Activated naive CD8-positive, alpha-beta T cell treated with anti-CD3 and anti-CD28 coated beads, Interleukin-2, amount 10 ng/mL, durations not matched to agents 7 days and 5 days (primary cell): ENCODE measurements at places on chromosomes 7 and 10. TPM values are rescaled to one million over a fixed set of nuclear protein-coding genes. Genes with fewer than 3 reads are reported as not detected.

The PRSS37 gene
- not detected for total RNA-seq

GRCh38 chr10:118046395-118047156, at the start of gene RAB11FIP2:
Gene RAB11FIP2 (minus strand): TSS chr10:118046941. CDS start chr10:118046163, 778 bp downstream.
- peaks cover 21% of the 10 kb centered on the region for H3K4me1 ChIP-seq
- peak within 1 kb of the TSS; percentile 85 for H3K27ac ChIP-seq
- H3K36me3 ChIP-seq = no peaks in the 10 kb centered on the region
- peaks cover 2% of the 10 kb centered on the region for H3K27me3 ChIP-seq
- peak within 1 kb of the TSS; percentile 90 for H3K4me3 ChIP-seq

GRCh38 chr10:6999232-6999925, 411.5 kb downstream of the SFMBT2 start:
- H3K27ac ChIP-seq = no peak overlapping the region
- no peak overlapping the region for H3K4me3 ChIP-seq
- H3K4me1 ChIP-seq = peaks cover 8% of the 10 kb centered on the region
- DNase-seq = no peak
- no peaks in the 10 kb centered on the region for H3K36me3 ChIP-seq

DNA sequence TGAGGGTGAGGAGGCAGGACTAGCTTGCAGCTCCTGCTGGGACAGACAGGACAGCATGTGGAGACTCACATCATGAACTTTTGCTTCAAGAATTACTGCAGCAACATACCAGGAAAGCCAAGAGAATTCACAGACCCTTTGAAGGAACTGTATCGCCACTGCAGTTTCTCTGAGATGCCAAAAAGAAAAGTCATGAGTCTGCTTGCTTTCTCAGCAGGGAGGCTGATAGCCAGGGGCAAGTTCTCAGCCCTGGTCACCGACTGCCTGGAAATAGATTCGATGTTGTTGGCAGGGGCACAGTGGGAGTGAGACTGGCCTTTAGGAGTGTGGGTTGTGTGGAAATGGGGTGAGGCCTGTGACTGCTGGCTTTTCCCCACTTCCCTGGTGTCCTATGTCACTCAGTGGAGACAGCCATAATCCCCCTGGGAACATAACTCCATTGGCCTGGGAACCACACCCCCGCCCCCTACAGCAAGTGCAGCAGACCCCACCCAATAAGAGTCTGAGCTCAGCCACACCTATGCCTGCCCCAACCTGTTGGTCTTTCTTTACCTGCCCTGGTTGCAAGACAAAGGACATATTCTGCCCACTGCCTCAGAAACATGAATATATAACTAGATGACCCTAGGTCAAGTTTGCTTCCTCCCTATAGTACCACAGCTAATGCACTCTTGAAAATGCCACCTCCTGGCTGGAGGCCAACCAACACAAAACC, 1.6 kb upstream of the SAMD9 start:
- H3K27ac ChIP-seq = peak overlapping the region; percentile 67
- peaks cover 26% of the 10 kb centered on the region for H3K4me1 ChIP-seq
- no peaks in the 10 kb centered on the region for H3K27me3 ChIP-seq

GRCh38 chr7:81331061-81332018, 412.5 kb upstream of the SEMA3C start:
- no peak for DNase-seq
- H3K27me3 ChIP-seq = no peaks in the 10 kb centered on the region
- H3K36me3 ChIP-seq = no peaks in the 10 kb centered on the region
- H3K4me1 ChIP-seq = no peaks in the 10 kb centered on the region
- H3K4me3 ChIP-seq = no peak overlapping the region

GRCh38 chr7:117654780-117655179, 175.0 kb downstream of the CFTR start:
- no peak overlapping the region for H3K27ac ChIP-seq
- H3K4me3 ChIP-seq = no peak overlapping the region
- H3K4me1 ChIP-seq = no peaks in the 10 kb centered on the region

GRCh38 chr7:101628522-101628921, 574 bp downstream of the MYL10 start:
- no peaks in the 10 kb centered on the region for H3K36me3 ChIP-seq
- H3K4me3 ChIP-seq = no peak overlapping the region
- H3K4me1 ChIP-seq = no peaks in the 10 kb centered on the region
- peaks cover 18% of the 10 kb centered on the region for H3K27me3 ChIP-seq
- no peak for DNase-seq

DNA sequence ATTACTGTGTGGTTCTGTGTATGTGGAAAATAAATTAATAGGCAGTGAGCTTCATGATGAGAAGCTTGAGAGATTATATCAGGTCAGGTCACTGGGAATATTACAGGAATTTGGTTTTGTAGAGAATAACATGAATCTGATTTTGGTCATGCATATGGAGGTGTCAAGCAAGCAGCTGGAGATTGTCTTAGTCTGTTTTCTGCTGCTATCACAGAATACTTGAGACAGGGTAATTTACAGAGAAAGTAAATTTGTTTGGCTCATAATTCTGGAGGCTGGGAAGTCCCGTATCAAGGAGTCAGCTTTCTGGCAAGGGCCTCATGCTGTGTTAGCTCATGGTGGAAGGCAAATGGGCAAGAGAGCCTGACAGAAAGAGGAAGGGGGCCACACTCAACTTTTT, 120.7 kb upstream of the FAM3C start:
- no peak overlapping the region for H3K27ac ChIP-seq
- peaks cover 3% of the 10 kb centered on the region for H3K36me3 ChIP-seq
- H3K4me1 ChIP-seq = no peaks in the 10 kb centered on the region
- no peak for DNase-seq
- no peak overlapping the region for H3K4me3 ChIP-seq

The GDF2 gene
- not detected for total RNA-seq

GRCh38 chr10:93999401-93999851, 5.7 kb downstream of the PLCE1 start:
- H3K27ac ChIP-seq = no peak overlapping the region
- H3K4me1 ChIP-seq = no peaks in the 10 kb centered on the region
- H3K36me3 ChIP-seq = no peaks in the 10 kb centered on the region
- H3K4me3 ChIP-seq = no peak overlapping the region
- no peak for DNase-seq
- peaks cover 36% of the 10 kb centered on the region for H3K27me3 ChIP-seq

DNA sequence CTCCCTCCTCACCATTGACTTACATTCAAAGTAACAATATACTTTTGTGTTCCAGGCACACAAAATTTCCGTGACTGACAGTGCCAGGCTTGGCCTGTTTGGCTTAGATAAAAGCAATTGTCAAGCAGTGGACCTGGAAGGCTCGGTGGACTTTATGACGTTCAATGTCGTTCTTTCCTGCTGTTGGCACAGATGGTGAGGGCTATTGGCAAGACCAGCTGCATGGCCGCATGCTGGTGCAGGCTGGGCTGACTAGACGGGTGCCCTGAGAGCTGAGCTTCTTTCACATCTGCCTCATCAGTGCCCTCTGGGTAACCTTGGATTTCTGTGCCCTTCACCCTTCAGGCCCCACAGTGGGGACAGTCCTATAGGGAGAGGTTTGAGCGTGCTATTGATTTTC, 45.2 kb downstream of the WIPF3 start:
- H3K4me1 ChIP-seq = no peaks in the 10 kb centered on the region
- H3K27ac ChIP-seq = no peak overlapping the region
- no peak overlapping the region for H3K4me3 ChIP-seq
- peaks cover 30% of the 10 kb centered on the region for H3K27me3 ChIP-seq

DNA sequence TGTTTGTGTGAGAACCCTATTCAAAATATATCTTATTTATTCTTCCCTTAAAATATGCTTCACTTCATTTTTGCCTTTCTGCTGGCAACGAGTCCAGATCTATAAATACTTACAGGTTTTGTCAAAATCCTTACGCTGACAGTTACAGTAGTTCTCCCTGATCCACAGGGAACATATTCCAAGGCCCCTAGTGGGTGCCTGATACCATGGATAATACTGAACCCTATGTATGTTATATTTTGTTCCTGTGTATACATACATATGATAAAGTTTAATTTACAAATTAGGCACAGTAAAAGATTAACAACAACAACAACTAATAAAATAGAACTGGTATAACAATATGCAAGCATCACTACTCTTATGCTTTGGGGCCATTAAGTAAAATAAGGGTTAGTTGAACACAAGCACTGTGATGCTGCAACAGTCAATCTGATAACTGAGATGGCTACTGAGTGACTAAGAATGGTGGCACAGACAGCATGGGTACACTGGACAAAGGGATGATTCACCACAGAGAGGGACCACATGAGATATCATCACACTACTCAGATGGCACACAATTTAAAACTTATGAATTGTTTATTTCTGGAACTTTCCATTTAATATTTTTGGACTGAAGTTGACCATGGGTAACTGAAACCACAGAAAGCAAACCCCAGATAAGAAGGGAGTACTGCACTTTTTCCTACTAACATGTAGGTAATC, 29.4 kb upstream of the PCGF5 start:
- no peak for DNase-seq
- H3K27ac ChIP-seq = no peak overlapping the region
- H3K27me3 ChIP-seq = no peaks in the 10 kb centered on the region
- no peak overlapping the region for H3K4me3 ChIP-seq
- H3K4me1 ChIP-seq = peaks cover 34% of the 10 kb centered on the region

The ABCB1 gene
- 30.8 TPM for total RNA-seq

- H3K36me3 ChIP-seq = peaks cover 2% of the 10 kb centered on the region
- peak overlapping the region; percentile 5 for H3K4me3 ChIP-seq
- no peak overlapping the region for H3K27ac ChIP-seq
- peaks cover 7% of the 10 kb centered on the region for H3K4me1 ChIP-seq
- DNase-seq = no peak
- H3K27me3 ChIP-seq = no peaks in the 10 kb centered on the region
These were observed 55.2 kb upstream of the TNRC18 start for GRCh38 chr7:5478568-5479430.

GRCh38 chr7:157898802-157899505, 562.1 kb downstream of the DNAJB6 start:
- DNase-seq = no peak
- H3K4me3 ChIP-seq = no peak overlapping the region
- H3K4me1 ChIP-seq = no peaks in the 10 kb centered on the region
- H3K36me3 ChIP-seq = no peaks in the 10 kb centered on the region
- no peak overlapping the region for H3K27ac ChIP-seq
- no peaks in the 10 kb centered on the region for H3K27me3 ChIP-seq

GRCh38 chr7:64619705-64620104, 46.2 kb upstream of the ZNF107 start:
- no peak overlapping the region for H3K4me3 ChIP-seq
- H3K27me3 ChIP-seq = no peaks in the 10 kb centered on the region
- H3K36me3 ChIP-seq = no peaks in the 10 kb centered on the region
- no peak overlapping the region for H3K27ac ChIP-seq

GRCh38 chr10:20277820-20278219, 461.6 kb downstream of the PLXDC2 start:
- DNase-seq = no peak
- no peak overlapping the region for H3K27ac ChIP-seq
- H3K4me1 ChIP-seq = no peaks in the 10 kb centered on the region
- no peak overlapping the region for H3K4me3 ChIP-seq
- H3K36me3 ChIP-seq = no peaks in the 10 kb centered on the region
- H3K27me3 ChIP-seq = no peaks in the 10 kb centered on the region

The HSPA14 gene
- 25.1 TPM for total RNA-seq

The ZNF467 gene
- 1.0 TPM for total RNA-seq

- peaks cover 15% of the 10 kb centered on the region for H3K4me1 ChIP-seq
- DNase-seq = peak; percentile 90
- peak within 1 kb of the TSS; percentile 89 for H3K4me3 ChIP-seq
- peak within 1 kb of the TSS; percentile 92 for H3K27ac ChIP-seq
- H3K27me3 ChIP-seq = no peaks in the 10 kb centered on the region
- H3K36me3 ChIP-seq = peaks cover 4% of the 10 kb centered on the region
These were observed at the start of gene ZNF398 for GRCh38 chr7:149147072-149147751. Gene ZNF398 (plus strand): TSS chr7:149147453. CDS start chr7:149147743, 290 bp downstream.

DNA sequence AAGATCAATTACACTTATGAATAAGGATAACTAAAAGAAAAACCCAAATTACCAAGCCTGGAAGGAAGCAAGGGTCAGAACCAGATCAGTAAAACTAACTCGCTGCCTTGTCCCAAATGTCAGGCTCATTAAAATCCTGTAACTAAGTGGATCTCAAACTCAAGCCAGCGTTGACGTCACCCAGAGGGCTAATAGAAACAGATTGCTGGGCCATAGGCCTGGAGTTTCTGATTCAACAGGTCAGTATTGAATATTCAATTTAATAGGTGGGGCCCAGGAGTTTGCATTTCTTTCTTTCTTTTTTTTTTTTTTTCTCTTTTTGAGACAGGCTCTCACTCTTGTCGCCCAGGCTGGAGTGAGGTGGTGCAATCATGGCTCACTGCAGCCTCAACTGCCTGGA, 397.0 kb downstream of the CALN1 start:
- DNase-seq = no peak
- H3K36me3 ChIP-seq = no peaks in the 10 kb centered on the region
- no peak overlapping the region for H3K27ac ChIP-seq
- H3K4me1 ChIP-seq = no peaks in the 10 kb centered on the region
- H3K4me3 ChIP-seq = no peak overlapping the region

The LARP4B gene
- total RNA-seq = 98.1 TPM
